SJSA1 (cell line): ENCODE measurements at places on chromosomes 4 and X. TPM values are rescaled to one million over a fixed set of nuclear protein-coding genes. Genes with fewer than 3 reads are reported as not detected.

Gene MCF2
- 0.21 TPM in 1 of 2 replicates, not detected in the other for total RNA-seq

Gene PRKG2
- 0.03 TPM in 1 of 2 replicates, not detected in the other for total RNA-seq

Gene EFHC2
- not detected in 2 replicates for total RNA-seq

DNA sequence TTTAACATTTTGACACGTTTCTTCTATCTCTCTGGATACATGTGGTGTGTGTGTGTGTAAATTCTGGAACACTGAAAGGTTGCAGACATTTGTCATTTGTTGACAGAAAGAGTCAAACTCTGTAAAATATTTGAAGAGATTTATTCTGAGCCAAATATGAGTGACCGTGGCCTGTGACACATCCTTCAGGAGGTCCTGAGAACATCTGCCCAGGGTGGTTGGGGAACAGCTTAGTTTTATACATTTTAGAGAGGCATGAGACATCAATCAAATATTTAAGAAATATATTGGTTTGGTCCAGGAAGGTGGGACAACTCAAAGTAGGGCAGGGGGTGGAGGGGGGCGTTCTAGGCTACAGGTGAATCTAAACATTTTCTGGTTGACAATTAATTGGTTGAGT, 40.7 kb upstream of the CD40LG start:
- H3K4me3 ChIP-seq = no peak overlapping the region
- H3K36me3 ChIP-seq = no peaks in the 10 kb centered on the region
- no peaks in the 10 kb centered on the region for H3K4me1 ChIP-seq
- H3K27ac ChIP-seq = no peak overlapping the region

DNA sequence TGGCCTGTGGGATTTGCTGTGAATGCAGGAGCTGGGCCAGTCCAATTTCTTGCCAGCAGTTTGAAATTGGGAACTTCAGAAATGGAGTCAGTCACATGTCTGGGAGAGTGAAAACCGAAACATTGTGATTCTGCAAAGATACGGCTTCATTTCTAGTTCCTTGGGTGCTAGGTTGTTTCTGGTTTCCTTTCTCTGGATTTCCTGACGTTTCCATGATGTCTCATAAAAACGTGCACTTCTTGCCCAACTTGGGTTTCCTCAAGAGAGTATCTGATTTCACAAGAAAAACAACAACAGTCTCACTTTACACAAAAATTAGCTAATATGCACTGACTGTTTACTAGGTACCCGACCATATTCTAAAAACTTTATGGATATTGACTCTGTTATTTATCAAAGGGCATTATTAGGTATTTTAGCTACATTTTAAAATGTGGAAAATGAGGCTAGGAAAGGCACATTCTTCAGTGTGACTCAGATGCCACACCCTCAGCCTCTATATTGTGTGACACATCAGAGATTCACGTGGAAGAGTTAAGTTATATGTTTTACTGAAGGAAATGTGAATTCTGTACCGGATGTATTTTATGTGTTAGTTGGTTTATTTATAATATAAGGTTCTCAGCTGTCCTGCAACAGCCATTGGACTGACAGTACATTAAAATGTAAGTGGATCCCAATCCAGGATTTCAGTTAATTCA, 225.0 kb upstream of the PUDP start:
- DNase-seq = peak; percentile 47
- no peaks in the 10 kb centered on the region for H3K36me3 ChIP-seq
- H3K4me1 ChIP-seq = peaks cover 14% of the 10 kb centered on the region
- no peak overlapping the region for H3K4me3 ChIP-seq
- no peaks in the 10 kb centered on the region for H3K27me3 ChIP-seq

GRCh38 chr4:158599765-158600498, 71.8 kb downstream of the C4orf46 start:
- H3K4me1 ChIP-seq = no peaks in the 10 kb centered on the region
- DNase-seq = no peak
- no peak overlapping the region for H3K4me3 ChIP-seq
- peaks cover 4% of the 10 kb centered on the region; the same call in 1 of the 2 replicates for H3K27me3 ChIP-seq

DNA sequence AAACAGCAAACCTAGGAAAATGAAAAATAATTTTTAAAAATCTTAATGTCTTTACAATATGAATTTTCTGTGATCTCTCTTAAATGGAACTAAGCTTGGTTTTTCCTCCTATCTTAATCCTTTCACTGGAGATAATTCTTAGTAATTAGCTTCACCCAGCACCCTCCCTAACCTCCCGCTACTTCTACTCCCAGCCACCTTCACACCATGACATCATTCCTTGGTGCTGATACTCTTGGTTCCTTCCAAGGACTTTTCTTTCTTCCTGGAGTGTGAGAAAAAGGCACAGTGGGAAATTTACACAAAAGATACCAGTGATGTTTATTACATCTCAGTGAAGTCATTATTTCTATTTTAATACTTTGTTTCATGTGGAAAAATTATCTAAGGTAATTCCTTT, 163.6 kb upstream of the PLAC1 start:
- H3K36me3 ChIP-seq = no peaks in the 10 kb centered on the region
- H3K4me3 ChIP-seq = no peak overlapping the region

DNA sequence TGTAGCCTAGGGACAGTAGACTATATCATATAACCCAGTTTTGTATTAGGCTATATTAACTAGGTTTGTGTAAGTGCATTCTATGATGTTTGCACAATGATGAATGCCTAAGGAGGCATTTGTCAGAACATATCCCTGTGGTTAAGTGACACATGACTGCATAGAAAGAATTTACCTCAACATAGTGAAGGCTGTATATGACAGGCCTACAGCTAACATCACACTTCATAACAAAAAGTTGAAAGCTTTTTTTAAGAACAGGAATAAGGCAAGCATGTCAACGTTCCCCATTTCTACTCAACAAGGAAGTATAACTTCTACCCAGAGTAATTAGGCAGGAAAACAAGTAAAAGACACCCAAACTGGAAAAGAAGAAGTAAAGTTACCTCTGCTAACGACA, 165.9 kb upstream of the NDST4 start:
- H3K27ac ChIP-seq = no peak overlapping the region
- DNase-seq = no peak
- no peaks in the 10 kb centered on the region for H3K27me3 ChIP-seq
- H3K4me1 ChIP-seq = no peaks in the 10 kb centered on the region
- H3K4me3 ChIP-seq = no peak overlapping the region

- H3K36me3 ChIP-seq = no peaks in the 10 kb centered on the region
- DNase-seq = no peak
- no peaks in the 10 kb centered on the region for H3K27me3 ChIP-seq
- H3K4me1 ChIP-seq = no peaks in the 10 kb centered on the region
- no peak overlapping the region for H3K4me3 ChIP-seq
These were observed 104.9 kb downstream of the ALPK1 start for GRCh38 chr4:112402098-112402497.

- no peaks in the 10 kb centered on the region for H3K27me3 ChIP-seq
- no peak overlapping the region for H3K4me3 ChIP-seq
- no peak overlapping the region for H3K27ac ChIP-seq
These were observed 29.1 kb downstream of the RIPPLY1 start for GRCh38 chrX:106874075-106874474.

- no peaks in the 10 kb centered on the region for H3K27me3 ChIP-seq
- no peaks in the 10 kb centered on the region for H3K36me3 ChIP-seq
- H3K4me3 ChIP-seq = no peak overlapping the region
- H3K4me1 ChIP-seq = no peaks in the 10 kb centered on the region
These were observed 8.9 kb downstream of the TCEANC start for GRCh38 chrX:13661735-13662288.

DNA sequence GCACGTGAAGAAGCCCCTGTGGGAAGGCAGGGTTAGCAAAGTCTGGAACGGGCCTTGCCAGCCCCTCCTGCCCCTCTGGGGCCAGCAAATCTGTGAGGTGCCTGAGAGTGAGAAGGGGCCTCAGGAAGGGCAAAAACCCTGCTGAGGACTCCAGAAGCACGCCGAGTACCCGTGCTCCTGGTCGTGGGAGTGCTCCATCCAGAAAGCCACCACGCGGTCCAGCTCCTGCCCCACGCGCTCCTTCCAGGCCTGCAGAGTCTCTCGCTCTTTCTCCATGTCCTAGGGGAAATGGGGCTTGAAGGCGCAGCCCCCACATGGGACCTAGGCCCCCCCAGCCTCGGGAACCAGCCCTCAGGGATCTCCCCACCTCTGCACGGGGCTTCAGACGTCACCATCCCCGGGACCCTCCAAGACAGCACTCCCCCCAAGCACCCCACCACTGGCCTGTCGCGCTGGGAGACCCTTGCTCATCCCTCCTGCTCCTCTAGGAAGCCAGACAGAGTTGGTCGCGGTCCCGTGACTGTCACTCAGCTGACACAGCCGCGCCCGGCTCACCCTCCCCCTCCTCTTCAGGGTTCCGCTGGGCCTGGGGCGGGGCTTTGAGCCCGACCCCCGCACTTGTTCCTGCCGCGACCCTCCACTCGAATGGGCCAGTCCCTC, at the start of gene RENBP:
Gene RENBP, minus strand, starts transcription at position 504 of the 660 bp plus-strand sequence. Its CDS starts 33 bp downstream, at position 471.
- H3K36me3 ChIP-seq = peaks cover 11% of the 10 kb centered on the region
- DNase-seq = no peak
- H3K4me1 ChIP-seq = no peaks in the 10 kb centered on the region
- no peak within 1 kb of the TSS for H3K4me3 ChIP-seq

DNA sequence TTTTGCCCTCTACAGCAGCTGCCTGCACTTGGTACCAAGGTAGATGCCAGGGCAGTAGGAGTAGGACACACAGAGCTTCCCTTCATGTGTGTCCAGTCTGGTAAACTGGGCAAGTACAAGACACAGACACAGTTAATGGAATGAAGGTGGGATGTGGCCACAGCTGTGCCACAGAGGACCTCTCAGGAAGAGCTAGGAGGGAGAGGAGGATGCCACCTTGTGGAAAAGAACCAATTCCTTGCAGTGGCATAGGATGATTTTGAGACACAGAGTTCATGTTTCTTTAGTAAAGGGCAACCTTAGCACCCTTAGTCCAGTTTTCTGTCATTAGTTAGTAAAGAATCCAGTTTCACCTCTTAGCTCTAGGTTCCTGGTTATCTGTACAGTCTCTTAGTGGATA, 36.3 kb upstream of the TBC1D14 start:
- H3K4me1 ChIP-seq = no peaks in the 10 kb centered on the region
- no peak overlapping the region for H3K27ac ChIP-seq
- DNase-seq = no peak
- H3K36me3 ChIP-seq = peaks cover 42% of the 10 kb centered on the region
- no peaks in the 10 kb centered on the region for H3K27me3 ChIP-seq

GRCh38 chr4:101242441-101242840, 104.9 kb downstream of the PPP3CA start:
- no peaks in the 10 kb centered on the region for H3K36me3 ChIP-seq
- DNase-seq = no peak
- no peak overlapping the region for H3K27ac ChIP-seq
- no peaks in the 10 kb centered on the region for H3K27me3 ChIP-seq
- peaks cover 13% of the 10 kb centered on the region for H3K4me1 ChIP-seq
- no peak overlapping the region for H3K4me3 ChIP-seq

GRCh38 chr4:129162450-129162849, 66.5 kb downstream of the C4orf33 start:
- H3K4me1 ChIP-seq = no peaks in the 10 kb centered on the region
- no peak overlapping the region for H3K27ac ChIP-seq
- peaks cover 10% of the 10 kb centered on the region for H3K27me3 ChIP-seq
- H3K4me3 ChIP-seq = no peak overlapping the region
- DNase-seq = no peak

GRCh38 chr4:107246761-107247160, 210.6 kb upstream of the DKK2 start:
- DNase-seq = no peak
- H3K36me3 ChIP-seq = no peaks in the 10 kb centered on the region
- no peak overlapping the region for H3K27ac ChIP-seq
- no peaks in the 10 kb centered on the region for H3K27me3 ChIP-seq

- H3K4me1 ChIP-seq = peaks cover 8% of the 10 kb centered on the region
- no peak overlapping the region for H3K4me3 ChIP-seq
- H3K36me3 ChIP-seq = no peaks in the 10 kb centered on the region
- H3K27me3 ChIP-seq = no peaks in the 10 kb centered on the region
- no peak overlapping the region for H3K27ac ChIP-seq
These were observed 161.0 kb upstream of the S100G start for GRCh38 chrX:16488959-16489358.

DNA sequence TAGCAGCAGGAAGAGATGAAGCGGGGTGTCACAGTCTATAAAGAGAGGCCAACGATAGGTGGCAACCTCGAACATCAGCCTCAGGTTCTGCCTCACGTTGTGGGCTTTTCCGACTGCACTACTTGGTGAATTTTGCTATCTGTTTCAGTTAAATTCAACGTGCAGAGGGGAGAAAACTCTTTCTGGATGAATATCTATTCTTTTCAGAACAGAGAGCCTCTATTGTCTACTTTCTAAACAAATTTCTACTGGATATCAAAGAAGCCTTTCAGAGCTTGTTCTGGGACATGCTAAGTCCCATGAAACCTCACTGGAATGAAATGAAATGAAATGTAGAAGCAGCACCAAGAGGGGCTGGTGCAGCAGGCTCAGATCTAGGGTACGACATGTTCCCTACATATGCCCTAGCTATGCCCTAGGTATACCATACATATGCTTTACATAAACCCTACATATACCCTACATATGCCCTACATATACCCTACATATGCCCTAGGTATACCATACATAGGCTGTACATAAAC, 116.5 kb upstream of the TRIM2 start:
- no peak overlapping the region for H3K27ac ChIP-seq
- 0 out of 2 replicates have a peak, but pooled peaks cover 5% of the 10 kb centered on the region for H3K4me1 ChIP-seq
- DNase-seq = no peak
- H3K36me3 ChIP-seq = no peaks in the 10 kb centered on the region
- no peak overlapping the region for H3K4me3 ChIP-seq
- H3K27me3 ChIP-seq = no peaks in the 10 kb centered on the region

- peaks cover 22% of the 10 kb centered on the region for H3K4me1 ChIP-seq
- peak; percentile 54 for DNase-seq
- no peaks in the 10 kb centered on the region for H3K27me3 ChIP-seq
- 0 out of 2 replicates have a peak overlapping the region, but pooled peaks have one; percentile 17 for H3K27ac ChIP-seq
- no peaks in the 10 kb centered on the region for H3K36me3 ChIP-seq
- no peak overlapping the region for H3K4me3 ChIP-seq
These were observed 15.7 kb downstream of the FHL1 start for GRCh38 chrX:136162827-136163570.
